ENCODE measurements at places on chromosomes 4 and X.
A peak's percentile ranks its signal among the peaks of the same experiment; 100 is the strongest.

DNA sequence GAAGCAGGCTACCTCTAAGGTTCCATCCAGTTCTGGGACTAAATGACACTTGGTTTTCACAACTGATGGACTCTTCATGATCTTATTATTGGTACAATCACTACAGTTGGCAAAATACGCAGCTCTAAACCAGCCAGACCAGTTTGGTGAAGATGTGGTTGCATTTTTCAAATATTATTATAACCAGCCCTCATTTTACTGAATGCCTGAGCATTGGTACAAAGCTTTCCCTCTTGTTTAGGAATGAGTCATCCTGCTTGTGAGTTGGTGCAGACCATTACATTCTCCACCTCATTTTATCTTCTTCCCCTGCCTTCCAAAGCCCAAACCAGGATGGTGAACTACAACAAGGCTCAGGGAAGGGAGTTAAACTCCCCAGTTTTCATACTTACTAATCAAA, 223.1 kb downstream of the KDR start:
- DNase-seq: no peak

GRCh38 chr4:139279760-139280620, at the start of gene MGARP:
TSS of gene MGARP (minus strand) at chr4:139280225. CDS start at chr4:139280158, 67 bp downstream.
- peak; percentile 51 for DNase-seq

GRCh38 chr4:10983268-10983667, 298.7 kb upstream of the CLNK start:
- DNase-seq: no peak

- no peak for DNase-seq
Measured at GRCh38 chrX:20038966-20039365, 48.1 kb upstream of the BCLAF3 start.

DNA sequence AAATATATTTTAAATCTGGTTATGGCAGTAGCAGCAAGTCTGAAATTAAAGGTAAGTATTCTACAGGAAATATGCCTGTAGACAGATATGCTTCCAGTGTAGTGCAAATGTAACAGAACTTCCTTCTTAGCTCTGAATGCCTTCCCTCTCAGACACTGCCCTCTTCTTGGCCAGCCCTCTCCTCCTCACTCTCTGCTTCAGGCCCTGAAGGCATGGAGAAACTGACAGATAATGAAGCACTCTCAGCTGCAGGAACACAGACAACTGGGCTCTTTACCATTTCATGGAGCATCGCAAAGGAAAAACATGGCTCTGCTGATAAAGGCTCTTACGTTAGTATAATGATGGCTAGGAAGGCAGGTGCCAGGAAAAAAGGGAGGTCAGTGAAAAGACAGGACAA, 431.5 kb upstream of the RASGEF1B start:
- no peak for DNase-seq

GRCh38 chrX:64977051-64977450, 801 bp upstream of the ZC4H2 start:
- no peak for DNase-seq

DNA sequence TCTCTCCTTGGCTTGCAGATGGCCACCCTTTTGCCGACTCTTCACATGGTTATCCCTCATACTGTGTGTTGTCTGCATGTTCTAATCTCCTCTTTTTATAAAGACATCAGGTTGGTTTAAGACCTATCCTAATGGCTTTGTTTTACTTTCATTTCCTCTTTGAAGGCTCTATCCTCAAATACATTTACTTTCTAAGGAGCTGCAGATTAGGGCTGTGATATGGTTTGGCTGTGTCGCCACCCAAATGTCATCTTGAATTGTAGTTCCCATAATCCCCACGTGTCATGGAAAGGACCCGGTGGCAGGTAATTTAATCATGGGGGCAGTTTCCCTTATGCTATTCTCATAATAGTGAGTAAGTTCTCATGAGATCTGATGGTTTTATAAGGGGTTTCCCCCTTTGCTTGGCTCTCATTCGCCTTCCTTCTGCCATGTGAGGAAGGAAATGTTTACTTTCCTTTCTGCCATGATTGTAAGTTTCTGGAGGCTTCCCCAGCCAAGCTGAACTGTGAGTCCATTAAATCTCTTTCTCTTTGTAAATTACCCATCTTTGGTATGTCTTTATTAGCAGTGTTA, 204.5 kb downstream of the RELL1 start:
- no peak for DNase-seq
